HFFc6 (cell line): ENCODE measurements at places on chromosomes 3 and 15.

- DNase-seq: no peak
These were observed at the start of gene CDCP1 for GRCh38 chr3:45145681-45146614. Gene CDCP1, minus strand, starts transcription at chr3:45146378. Its CDS starts 91 bp downstream, at chr3:45146287.

DNA sequence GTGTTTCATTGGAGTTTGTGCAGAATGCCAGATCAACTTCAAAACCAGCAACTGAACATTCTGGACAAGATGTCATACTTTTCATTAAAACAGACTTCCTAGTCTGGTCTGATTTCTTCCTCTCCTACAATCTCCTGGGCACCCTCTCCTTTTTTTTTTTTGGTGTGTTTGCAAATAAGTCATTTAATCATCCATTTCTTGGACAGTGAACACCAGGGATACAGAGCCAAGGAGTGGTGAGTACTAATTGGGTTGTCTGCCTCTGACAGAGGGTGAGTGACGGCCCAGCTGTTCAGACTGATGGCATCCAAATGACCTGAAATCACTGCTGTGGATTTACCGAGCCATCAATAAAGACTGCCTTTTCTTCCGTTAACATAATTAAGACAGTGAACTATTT, 158.0 kb downstream of the STT3B start:
- no peak for DNase-seq

GRCh38 chr3:154967090-154967489, 113.0 kb upstream of the MME start:
- DNase-seq: peak; percentile 34

DNA sequence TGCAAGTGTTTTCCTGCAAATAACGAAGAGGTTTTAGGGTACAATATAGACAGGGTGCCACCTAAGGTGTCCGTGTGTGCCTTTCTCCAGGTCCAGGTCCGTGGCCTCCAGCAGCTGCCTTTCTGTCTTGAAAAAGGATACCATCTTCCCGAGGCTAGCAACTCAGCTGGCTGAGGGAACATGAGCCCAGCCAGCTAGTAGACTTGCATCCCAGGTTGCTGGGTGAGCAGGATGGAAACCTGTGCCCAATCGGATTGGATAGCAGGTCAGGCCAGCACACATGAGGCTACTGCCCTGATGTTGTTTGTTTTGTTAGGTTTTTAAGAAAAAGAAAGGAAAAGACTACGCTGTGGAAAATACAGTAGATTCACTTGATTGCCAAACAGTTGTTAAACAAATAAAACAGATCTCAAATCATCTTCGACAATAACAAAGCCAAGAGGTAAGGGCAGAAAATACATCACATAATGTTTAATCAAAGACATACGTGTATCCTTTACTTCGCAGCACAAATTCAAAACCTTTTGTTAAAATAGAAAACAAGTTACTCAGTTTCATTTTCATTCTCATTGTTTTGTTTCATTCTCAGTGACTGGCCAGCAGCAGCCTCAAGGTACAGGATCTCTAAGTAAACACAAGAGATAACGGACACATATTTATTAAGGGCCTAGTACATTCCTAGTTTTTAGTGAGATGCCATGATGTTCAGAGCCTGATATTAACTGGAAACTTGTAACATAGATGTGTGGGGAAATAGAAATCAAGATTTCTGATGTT, 661.2 kb upstream of the NR2F2 start:
- no peak for DNase-seq

DNA sequence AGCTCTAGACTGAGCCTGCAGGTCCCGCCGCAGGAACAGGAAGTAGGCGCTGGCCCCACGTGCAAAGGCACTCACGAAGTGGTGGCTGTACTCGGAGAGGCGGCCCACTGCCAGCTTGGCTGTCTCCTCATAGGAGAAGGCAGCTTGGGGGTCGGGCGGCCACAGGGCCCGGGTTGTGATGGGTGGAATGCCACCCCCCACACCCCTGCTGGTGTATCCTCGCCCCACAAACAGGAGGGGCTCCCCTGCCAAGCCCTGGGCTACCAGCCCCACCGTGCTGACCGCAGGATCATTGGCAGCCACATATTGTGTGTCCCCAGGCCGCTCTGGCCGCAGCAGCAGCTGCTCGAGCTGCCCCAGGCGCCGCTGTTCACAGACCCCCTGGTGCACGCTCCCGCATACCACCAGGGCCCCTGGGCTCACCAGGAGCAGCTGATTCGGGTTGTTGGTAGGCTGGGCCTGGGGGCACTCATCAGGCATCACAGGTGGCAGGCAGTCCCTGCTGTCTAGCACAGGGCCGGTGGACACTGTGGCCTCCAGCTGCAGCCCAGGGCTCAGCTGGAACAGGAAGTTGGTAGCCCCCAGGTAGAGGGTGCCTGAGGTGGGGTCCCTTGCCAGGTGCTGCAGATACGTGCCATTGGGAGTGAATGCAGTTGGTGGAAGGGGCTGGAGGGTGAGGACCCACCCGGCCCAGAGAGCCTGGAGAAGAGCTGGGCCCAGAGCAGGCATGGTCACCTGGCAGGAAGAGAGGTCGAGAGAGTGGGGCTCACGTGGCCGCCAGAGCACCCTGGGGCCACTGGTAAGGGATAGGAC, 5.8 kb downstream of the PLXNB1 start:
- no peak for DNase-seq

GRCh38 chr15:95946241-95946640, 384.3 kb upstream of the NR2F2 start:
- peak; percentile 8 for DNase-seq

GRCh38 chr3:123547881-123548519, 36.9 kb downstream of the HACD2 start:
- DNase-seq: no peak

GRCh38 chr3:152586974-152587373, 248.0 kb upstream of the P2RY1 start:
- DNase-seq: no peak

GRCh38 chr3:133805702-133806475, at the start of gene SRPRB:
Gene SRPRB, plus strand, starts transcription at chr3:133805815. Its CDS starts 34 bp downstream, at chr3:133805849.
- peak; percentile 90 for DNase-seq

DNA sequence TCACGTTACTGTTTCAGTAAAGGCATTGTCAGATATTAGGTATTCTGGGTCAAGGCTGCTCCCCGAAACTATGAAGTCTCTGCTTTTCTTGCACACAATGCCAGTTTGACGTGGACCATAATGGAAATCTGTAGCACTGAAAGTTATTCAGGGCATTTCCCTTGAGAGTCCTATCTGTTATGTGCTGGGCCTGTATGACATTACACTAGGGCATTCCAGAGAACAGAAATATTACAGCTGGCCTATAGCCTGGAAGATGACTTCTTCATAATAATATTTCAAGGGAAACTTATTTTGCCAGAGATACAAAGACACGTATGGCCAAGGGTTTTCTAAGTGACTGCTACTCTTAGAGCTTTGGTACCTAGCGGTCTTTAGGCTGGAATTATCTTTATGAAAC, 613.6 kb upstream of the CBLB start:
- no peak for DNase-seq

- DNase-seq: no peak
These were observed 95.0 kb upstream of the ICE2 start for GRCh38 chr15:60573936-60574335.

DNA sequence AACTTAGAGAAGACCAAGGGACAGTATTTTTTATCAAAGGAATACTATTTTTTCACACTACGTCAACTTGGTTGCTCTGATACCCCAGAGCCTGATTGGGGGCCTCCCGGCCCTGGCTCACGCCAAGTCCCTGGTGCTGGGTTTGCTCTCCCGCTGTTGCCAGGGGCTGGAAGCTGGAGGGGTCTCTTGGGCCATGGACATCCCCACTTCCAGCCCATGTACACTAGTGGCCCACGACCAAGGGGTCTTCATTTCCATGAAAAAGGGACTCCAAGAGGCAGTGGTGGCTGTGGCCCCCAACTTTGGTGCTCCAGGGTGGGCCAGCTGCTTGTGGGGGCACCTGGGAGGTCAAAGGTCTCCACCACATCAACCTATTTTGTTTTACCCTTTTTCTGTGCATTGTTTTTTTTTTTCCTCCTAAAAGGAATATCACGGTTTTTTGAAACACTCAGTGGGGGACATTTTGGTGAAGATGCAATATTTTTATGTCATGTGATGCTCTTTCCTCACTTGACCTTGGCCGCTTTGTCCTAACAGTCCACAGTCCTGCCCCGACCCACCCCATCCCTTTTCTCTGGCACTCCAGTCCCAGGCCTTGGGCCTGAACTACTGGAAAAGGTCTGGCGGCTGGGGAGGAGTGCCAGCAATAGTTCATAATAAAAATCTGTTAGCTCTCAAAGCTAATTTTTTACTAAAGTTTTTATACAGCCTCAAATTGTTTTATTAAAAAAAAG, 20.3 kb upstream of the BSN start:
- DNase-seq: no peak

DNA sequence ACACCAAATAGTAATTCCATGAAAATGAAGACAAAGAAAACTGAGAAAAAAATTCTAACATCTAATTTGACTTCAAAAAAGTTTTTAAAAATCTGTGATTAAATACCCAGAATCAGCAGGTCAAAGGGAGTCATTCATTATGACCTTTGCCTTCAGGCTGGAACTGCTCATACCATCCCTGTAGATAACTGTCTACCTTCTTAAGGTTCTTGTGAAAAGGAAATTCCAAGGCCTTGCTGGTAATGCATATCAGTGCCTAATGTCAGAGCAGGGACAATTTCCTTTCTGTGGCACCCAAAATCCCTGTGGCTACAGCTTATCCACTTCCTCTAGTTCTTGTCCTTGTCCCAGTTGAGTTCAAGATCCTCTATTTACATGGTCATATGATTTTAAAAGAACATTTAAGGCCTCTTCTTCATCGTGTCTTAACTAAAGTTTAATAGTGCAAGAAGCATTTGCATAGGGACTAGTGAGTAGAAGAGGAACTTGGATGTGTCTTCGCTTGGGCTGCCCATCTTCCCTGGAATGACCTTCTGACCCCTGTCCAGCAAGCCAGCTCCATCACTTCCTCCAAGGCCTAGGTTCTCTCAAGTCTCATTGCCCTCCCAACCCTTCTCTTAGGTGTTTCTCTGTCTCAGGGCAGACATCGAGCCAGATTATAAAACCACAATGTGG, 8.7 kb upstream of the PLCL2 start:
- no peak for DNase-seq

DNA sequence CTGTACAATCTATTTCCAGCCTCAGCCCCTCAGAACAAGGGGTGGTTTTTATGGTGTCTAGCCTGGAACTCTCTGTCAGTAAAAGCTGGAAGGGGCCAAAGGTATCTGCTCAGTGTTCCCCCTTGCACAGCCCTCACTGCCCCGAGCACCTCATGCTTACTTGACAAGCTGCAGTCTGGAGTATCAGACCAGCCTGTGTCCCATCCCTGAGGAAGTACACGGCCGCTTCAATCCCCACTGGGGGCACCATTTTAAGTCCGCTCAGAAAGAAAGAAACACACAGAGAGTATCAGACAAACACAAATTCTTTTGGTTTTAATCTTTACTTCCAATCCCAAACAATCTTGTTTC, 32.4 kb downstream of the UMPS start:
- no peak for DNase-seq

GRCh38 chr15:39896846-39897245, 23.2 kb downstream of the GPR176 start:
- peak; percentile 51 for DNase-seq

DNA sequence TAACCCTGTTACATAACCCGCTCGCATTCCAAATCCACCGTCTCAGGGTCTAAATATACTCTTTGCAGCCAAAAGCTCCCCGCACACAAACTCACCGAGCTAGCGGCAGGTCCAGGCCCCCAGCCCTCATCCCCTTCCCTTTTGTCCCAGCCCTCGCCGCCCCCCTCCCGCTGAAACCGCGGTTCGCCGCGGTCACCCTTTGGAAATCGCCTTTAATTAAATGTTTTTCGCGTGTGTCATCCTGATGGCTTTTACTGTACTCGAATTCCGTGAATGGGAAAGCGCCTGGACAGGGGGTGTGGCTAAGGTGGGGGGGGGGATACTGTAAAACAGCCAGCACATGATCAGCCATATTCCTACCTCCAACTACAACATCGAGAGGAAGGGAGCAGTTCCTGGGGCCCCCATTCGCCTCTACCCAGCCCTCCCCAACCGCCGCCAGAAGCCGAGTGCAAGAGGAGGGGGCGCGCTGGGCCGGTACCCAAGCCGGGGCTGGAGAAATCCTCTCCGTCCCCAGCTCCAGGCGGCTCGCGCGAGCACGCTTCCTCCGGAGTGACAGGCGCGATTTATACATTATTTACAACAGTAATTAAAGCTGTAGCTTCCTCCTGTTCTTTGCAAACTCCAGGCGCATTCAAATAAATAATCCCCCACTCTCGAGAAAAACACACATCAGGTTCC, 1.7 kb downstream of the RORA start:
- peak; percentile 64 for DNase-seq

GRCh38 chr15:58748852-58749531, 515 bp downstream of the ADAM10 start:
- DNase-seq: peak; percentile 9

DNA sequence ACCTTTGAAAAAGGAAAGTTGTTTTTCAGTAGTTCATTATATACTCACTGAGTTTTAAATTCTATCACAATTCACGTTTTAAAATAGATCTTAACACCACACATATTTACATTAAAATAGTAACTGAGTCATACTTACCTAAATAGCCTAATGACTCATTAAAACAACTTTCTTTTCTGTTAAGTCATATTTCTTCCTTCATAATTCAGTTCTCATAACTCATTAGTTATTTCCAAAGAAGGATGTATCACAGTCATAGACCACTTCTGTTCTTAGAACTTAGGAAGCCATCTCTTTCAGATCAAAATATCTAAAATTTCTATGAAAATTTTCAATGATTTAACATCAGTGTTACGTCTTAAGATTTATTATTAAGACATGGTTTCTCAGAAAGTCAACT, 885.9 kb downstream of the FHIT start:
- DNase-seq: no peak

- no peak for DNase-seq
These were observed 27.0 kb upstream of the PRR23E start for GRCh38 chr3:127165694-127166485.

GRCh38 chr3:184240384-184241140, 8.2 kb downstream of the ALG3 start:
- peak; percentile 39 for DNase-seq

DNA sequence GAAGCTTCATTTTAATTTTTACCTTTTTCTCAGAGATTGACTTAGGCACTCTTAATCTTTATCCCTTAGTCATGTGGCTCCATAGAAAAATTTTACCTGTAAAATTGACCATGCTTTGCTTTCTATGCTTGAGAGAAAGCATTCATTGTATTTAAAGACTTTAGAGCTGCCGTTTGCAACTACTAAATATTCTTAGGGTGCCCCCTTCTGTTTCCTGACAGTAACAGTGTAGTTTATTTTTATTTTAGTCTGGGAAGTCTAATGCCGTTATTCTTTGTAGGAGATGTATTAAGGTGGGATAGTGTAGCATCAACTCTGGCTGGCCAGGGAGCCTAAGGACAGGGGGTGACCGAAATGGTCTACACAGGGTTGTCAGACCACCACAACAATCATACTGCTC, 84.5 kb upstream of the SYNPR start:
- DNase-seq: peak; percentile 23

- no peak for DNase-seq
These were observed 6.5 kb downstream of the NT5DC2 start for GRCh38 chr3:52527039-52527731.

- DNase-seq: no peak
These were observed 42.3 kb downstream of the CGNL1 start for GRCh38 chr15:57418635-57419034.
